ENCODE measurements at places on chromosomes 4 and X.

DNA sequence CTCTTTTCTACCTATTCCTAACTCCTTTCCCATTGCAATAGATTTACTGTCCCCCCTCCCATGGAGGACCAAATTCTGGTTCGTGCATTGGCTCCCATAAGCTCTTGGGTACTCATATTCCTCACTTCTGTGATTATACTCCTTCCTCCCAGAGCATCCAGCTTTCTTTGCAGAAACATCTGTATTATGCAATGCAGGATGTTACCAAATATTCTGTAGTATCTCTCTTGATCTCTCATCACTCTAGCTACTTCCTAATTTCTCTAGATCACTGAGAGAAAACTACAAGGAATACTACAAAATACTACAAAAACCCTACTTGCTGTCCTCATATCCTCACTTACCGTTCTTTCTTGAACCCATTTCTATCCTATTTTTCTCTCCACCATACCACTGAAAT is 395.9 kb upstream of the HS3ST1 start:
- DNase-seq, result no peak

DNA sequence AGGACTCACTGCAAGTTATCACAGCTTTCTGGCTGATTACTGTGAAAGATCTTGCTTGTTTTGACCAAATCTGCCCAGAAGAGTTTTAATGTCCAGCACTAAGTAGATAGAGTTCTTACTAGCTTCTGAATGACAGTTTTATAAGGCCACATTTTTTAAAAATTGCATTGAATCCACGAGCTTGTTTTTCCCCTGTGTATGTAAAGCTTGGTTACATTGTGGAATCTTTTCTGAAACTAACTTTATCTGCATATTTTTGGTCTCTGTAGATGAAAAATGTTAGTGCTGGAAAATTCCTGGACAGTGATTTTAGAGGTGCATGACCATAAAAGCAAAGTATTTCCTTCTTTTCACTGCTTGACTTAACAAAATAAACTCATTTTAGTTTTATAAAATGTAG is 650.3 kb upstream of the FAM241A start:
- no peak for DNase-seq

- no peak for DNase-seq
These were observed 210.6 kb downstream of the KDR start for GRCh38 chr4:54914781-54915180.

- DNase-seq, result no peak
These were observed at the start of gene ALAS2 for GRCh38 chrX:55030271-55031205. Gene ALAS2, minus strand, starts transcription at chrX:55030977. Its CDS starts 4,977 bp downstream, at chrX:55026000.

- DNase-seq, result no peak
These were observed 385.6 kb upstream of the PCDH10 start for GRCh38 chr4:132763465-132763864.

DNA sequence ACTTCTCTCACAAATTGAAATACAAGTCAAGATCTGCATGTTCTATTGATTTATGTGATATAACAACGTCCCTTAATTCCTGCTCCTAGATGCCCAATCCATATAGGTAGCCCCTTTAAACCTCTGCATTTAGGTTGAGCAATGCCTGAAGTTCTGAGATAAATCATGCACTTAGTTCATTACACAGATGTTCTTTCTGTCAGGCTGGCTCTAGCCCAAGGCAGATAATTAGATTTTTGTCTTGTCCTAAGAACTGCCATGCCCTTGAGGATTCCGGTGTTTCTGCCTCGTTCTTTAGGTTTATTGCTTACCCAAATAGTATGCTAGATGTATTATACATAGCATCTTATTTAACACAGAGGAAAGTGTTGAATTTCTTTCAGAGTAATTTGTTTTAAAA is 143.1 kb downstream of the TRAM1L1 start:
- DNase-seq, result no peak
